ENCODE measurements at places on chromosomes 2 and 18.

GRCh38 chr2:8234757-8235374, 447.0 kb upstream of the ID2 start:
- peak; percentile 85 for DNase-seq

DNA sequence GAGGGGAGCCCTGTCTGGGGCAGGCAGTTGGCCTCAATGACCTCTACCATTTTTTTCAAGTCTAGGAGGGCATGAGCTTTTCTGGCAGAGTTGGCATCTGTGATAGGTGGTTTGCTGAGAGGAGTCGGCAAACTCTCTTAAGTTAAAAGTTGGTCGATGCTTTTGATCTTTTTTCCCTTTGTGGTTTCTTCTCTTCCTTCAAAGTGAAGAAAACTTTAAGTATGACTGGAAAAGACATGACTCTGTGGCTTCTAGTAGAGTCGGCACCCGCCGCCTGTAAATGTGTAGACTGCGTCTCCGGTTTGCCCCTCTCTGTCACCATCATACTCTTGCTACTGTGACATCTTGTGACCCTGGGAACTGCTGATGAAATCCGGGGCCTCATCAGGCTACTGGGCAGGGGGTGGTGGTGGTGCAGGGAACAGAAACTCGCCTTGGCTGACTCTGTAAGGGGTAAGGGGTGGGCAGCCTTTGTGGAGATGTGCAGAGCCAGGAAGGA, 21.1 kb downstream of the INPP5D start:
- no peak for DNase-seq

DNA sequence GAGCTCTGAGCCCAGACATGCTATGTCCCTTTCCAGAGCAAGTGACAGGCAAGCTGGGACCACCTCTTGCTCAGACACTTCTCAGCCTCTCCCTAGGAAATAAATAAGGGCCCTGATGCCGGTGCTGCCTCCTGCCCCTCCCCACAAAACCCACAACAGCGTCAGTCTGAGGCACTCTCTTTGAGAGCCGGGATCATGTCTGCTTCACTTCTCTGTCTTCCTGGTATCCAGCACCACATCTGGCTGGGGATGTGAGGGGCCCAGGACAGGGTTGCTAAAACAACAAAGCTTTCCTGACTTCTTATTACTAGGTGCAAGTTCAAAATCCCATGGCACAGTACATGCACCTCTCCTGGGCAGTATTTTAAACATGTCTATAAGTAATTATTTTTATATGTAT, 103.9 kb upstream of the GLI2 start:
- DNase-seq: no peak

- no peak for DNase-seq
Observed at GRCh38 chr2:208097801-208098200, 26.5 kb downstream of the CRYGD start.

- DNase-seq: no peak
Observed at GRCh38 chr2:144447535-144447934, 72.4 kb downstream of the ZEB2 start.

DNA sequence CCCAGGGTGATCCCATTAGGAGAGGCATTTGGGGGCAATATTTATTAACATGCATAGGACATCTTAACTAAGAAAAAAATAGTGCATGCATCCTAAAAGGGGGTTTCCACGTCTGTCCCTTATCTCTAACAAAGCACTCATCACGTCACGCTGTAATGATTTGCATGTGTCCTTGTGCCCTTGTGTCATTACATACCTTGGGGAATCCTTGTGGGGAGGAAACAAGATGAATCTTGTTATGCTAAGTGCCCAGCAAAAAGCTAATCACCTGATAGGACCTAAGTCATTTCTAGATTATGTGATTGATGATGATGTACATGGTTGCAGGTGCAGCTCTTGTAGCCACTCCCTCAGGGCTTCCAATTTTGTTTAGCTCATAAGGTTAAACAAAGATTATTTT, 250.9 kb downstream of the FBXO15 start:
- DNase-seq: no peak

DNA sequence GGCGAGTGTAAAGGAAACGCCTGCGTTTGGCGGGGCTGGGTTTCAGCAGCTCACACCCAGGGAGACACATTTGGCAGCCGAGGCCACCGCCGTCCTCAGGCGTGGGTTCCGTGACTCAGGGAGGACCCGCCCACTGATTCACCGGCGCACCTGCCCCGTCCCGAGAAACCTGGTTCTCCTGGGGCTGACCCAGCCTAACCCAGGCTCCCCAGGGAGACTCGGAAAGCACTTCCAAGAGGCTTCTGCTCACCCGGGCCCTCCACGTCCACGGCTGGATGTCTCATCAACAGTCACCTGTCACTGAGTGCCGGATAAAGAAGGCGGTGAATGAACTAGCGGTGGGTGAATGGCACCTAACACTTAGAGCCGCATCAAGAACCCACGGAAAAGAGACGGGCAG, 126.4 kb upstream of the CTDP1 start:
- DNase-seq: no peak

GRCh38 chr2:207437136-207437523, 92.6 kb upstream of the CREB1 start:
- no peak for DNase-seq

DNA sequence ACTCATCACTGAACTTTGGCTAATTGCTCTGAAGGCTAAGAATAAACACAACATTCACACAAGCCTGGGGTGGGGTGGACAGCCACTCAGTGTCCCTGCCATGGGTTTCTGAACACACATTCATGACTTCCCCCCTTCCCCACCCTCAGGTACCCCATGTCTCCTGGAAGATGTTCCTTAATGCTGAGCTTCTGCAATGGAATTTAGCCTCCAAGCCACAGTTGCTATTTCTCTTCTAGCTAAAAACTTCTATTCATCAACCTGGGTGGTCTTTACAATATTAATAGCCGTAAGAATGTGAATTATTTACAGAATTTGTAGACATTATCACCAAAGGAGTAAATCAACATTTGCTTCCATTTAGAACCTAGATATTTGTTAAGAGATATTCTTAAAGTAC, 175.1 kb downstream of the ACKR3 start:
- no peak for DNase-seq

DNA sequence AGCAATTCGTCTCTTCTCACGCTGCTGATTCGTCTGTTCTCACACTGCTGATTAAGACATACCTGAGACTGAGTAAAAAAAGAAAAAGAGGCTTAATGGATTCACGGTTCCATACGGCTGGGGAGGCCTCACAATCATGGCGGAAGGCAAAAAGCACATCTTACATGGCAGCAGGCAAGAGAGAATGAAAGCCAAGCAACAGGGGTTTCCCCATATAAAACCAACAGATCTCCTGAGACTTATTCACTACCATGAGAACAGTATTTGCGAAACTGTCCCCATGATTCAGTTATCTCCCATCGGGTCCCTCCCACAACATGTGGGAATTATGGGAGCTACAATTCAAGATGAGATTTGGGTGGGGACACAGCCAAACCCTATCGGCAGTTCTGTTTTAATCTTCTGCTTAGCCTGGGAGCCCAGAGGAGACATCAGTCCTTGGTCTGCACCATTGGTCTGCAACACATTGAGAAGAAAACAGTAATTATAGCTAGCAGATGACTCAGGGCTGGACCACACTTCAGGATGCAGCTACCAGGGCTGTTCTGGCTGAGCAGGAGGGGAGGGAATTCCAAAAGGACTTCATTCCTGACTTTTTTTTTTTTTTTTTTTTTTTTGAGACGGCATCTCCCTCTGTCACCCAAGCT, 69.4 kb downstream of the CABLES1 start:
- DNase-seq: no peak

DNA sequence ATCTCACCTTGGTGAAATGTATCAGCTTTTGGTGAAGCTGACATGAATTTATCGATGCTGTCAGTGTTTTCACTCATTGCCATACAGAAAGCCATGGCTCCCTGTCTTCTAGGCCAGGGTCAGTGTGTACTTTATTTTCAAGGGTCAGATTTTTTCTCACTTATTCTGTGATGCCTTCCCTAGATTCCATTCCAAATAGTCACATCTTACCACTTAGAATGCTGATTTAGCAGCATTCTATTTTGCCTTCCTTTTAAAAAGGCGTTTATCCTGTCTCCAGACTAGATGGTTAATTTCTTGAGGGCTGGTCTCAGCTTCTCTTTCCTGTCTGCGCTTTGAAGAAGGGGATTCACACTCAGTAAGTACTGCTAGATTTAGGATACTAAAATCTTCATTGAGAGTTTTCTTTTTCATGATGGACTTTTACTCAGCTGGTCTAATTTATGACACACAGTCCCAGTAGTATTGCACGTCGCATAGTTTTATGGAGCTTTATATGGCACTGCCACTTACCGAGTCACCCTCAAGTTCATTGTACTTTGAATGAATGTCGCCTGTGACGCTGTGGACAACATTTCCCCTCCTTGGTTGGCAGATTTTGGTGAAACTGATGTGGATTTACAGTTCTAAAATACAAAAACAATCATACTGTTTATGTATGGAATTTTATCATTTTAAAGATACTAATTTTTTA, 194.0 kb downstream of the ZNF407 start:
- no peak for DNase-seq

DNA sequence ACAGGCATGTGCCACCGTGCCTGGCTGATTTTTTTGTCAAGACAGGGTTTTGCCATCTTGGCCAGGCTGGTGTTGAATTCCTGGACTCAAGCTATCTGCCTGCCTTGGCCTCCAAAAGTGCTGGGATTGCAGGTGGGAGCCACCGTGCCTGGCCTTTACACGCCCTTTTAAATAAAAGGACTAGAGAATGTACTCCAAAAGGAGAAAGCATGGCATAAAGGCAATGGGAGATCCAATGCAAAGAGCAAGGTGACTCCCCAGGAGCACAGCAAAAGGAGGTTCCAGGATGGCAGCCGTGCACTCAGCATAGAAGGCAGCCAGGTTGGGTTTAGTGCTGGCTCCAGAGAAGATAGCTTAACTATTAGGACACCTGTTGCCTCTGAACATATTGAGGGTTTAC, 27.1 kb downstream of the ASB1 start:
- DNase-seq: no peak

DNA sequence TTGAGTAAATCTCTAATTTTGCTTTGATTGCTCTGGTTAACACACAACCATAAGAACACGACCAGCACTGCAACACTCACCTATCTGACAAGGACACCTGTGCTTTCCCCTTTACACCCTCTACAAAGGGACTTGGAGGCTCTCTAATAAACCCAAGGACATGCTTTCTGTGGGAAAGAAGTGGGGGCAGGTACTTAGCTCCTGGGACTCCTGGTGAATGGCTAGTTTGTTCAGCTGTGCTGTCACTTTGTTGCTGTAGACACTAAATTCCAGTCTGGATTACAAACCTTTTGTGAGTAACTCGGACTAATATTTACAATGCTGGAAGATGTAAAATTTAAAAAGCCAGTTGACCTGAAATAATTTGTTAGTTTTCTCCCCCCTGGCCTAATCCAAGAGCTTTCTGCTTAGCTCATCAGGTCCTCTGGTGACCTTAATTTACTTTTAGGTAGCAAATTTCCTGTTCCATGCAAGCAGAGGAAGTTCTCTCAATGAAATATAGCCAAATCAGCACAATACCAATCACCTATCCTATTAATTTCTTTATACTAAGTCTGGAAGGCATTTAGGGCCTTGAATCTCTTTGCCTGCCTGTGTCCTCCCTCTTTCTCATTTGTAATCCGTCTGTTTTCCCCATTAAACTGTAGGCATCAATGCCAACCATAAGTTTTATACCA, 67.5 kb downstream of the PLCL1 start:
- DNase-seq: no peak

DNA sequence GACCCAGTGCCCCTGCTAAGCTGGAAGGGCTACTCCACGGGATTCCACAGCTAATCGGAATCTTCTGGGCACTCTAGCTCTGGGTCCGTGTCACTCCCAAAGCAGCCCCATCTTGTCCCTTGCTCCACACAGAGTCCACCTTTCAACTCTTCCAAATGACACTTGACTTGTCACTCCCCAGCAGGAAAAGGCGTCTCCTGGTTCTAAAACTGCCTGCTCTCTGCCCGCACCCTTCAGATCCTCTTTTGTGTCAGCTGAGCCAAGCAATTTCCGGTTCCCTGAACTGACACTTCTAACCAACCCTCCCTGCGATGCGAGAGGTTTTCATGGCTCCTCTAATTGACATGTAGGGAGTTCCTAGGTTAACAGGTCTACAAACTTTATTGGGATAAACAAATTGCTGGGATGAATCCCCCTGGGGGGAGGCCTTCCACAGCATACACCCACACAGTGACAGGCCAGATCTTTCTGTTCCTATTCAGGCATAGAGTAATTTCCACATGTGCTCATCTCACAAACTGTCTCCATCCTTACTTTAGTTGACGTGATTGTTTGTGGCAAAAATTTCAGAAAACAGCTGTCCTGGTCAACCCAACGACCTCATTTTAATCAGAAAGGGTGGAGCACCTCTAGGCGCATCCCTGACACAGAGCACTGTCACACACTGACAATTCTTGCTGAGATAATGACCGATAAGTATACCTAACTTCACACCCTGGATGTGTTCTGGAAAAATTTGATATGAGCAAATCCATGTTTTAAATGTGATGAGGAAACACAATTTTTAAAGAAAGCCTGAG, 104.9 kb downstream of the RBMS1 start:
- DNase-seq: no peak

- no peak for DNase-seq
Observed at GRCh38 chr2:60565472-60565871, 12.0 kb upstream of the BCL11A start.

GRCh38 chr2:120544522-120544921, 191.1 kb upstream of the GLI2 start:
- DNase-seq: no peak

GRCh38 chr18:54776282-54776977, 51.8 kb upstream of the RAB27B start:
- DNase-seq: no peak

GRCh38 chr2:41294331-41294730, 753.5 kb upstream of the PKDCC start:
- DNase-seq: no peak

DNA sequence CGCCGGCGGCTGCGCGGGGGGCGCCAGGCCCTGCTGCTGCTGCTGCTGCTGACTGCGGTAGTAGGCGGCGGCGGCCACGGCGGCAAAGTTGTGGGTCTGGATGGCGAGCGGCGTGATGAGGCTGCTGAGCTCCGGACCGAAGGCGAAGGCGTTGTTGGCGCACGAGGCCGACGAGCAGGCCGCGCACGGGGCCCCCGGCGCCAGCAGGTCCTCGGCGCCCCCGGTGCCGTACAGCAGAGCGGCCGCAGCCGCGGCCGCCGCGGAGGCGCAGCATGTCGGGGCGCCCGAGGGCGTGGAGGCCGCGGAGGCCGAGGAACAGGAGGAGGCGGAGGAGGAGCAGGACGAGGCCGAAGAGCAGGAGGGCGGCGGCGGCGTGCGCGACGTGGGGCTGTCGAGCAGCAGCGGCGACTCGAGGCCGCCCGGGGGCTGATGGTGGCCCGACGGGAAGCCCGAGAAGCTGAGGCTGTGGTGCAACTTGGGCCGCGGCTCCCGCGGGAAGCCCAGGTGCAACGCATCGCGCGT, 1.8 kb downstream of the ZFP36L2 start:
- no peak for DNase-seq

DNA sequence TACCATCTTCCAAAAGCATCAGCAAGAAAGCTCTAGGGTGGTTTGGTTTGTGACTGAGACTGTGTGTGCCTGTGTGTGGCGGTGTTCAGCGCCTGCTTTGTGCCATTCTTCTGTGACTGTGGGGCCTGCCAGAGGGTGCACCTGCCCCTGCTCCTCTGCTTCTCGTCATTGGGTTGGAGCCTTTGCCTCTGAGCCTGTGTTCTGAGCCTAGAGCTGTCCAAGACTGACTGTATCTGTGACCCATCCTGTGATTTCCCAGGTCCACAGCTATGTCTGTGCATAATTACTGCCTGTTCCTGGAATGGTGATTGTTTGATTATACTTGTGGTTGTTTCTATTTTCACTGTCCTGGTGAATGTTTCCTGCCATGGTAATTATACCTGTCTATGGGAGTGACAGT, 57.1 kb upstream of the KLHL29 start:
- DNase-seq: no peak

GRCh38 chr18:56565551-56566345, 72.6 kb downstream of the TXNL1 start:
- DNase-seq: no peak
